ENCODE measurements at places on chromosomes 13 and 19.

GRCh38 chr19:23070353-23071146 is 46.3 kb upstream of the ZNF730 start:
- no peak overlapping the region for H3K4me3 ChIP-seq
- H3K4me1 ChIP-seq, result no peaks in the 10 kb centered on the region
- no peaks in the 10 kb centered on the region for H3K36me3 ChIP-seq
- no peak for DNase-seq
- H3K27ac ChIP-seq, result no peak overlapping the region

GRCh38 chr13:92994056-92994455 is 232.6 kb upstream of the GPC6 start:
- H3K4me3 ChIP-seq, result no peak overlapping the region
- no peak overlapping the region for H3K27ac ChIP-seq
- DNase-seq, result no peak
- peaks cover 5% of the 10 kb centered on the region for H3K4me1 ChIP-seq
- H3K27me3 ChIP-seq, result no peaks in the 10 kb centered on the region

GRCh38 chr13:71320452-71320851 is 546.6 kb downstream of the DACH1 start:
- no peak overlapping the region for H3K4me3 ChIP-seq
- H3K36me3 ChIP-seq, result no peaks in the 10 kb centered on the region
- DNase-seq, result no peak
- H3K27ac ChIP-seq, result no peak overlapping the region

DNA sequence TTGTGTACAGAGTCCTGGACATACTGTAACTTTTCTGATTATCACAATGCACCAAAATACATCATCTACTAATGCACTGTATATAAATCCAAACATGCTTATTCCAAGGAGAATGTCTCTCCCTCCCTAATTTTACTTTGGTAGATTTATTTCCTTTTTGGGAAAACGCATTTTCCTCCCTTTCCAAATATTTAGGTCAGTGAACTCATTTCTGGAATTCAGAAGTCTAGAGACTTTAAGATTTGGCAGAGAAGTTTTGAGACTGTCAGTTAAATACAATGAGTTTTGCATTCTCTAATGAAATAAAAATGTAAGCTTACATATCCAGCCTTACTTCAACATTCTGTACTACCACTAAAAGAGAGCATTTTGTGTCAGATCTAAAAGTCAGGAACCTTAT is 165.8 kb upstream of the EDNRB start:
- no peak overlapping the region for H3K4me3 ChIP-seq
- no peaks in the 10 kb centered on the region for H3K4me1 ChIP-seq
- DNase-seq, result no peak
- H3K27me3 ChIP-seq, result no peaks in the 10 kb centered on the region
- H3K27ac ChIP-seq, result no peak overlapping the region
- peaks cover 9% of the 10 kb centered on the region for H3K36me3 ChIP-seq

GRCh38 chr19:49106648-49107135 is 7.5 kb upstream of the LIN7B start:
- H3K27me3 ChIP-seq, result no peaks in the 10 kb centered on the region
- peak; percentile 72 for DNase-seq
- peak overlapping the region; percentile 5 for H3K27ac ChIP-seq

DNA sequence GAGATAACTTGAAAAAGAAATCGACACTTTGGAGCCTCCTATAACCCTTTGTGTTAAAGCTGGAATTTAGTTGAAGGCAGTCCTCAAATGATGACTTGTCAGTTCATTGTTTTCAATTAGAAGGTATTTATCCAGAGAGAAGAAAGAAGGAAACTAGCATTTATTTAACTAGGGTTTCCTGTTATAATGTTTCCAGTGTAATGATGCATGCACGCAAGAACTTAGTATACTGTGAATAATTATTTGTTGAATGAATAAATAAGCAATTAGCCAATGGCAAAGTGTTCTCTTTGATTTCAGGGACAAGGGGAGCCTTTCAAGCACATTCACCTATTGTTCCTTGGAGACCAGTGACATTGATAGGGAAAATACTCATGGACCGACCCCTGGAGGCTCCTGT is 307.4 kb downstream of the KLF5 start:
- no peaks in the 10 kb centered on the region for H3K36me3 ChIP-seq
- DNase-seq, result no peak
- no peak overlapping the region for H3K4me3 ChIP-seq

DNA sequence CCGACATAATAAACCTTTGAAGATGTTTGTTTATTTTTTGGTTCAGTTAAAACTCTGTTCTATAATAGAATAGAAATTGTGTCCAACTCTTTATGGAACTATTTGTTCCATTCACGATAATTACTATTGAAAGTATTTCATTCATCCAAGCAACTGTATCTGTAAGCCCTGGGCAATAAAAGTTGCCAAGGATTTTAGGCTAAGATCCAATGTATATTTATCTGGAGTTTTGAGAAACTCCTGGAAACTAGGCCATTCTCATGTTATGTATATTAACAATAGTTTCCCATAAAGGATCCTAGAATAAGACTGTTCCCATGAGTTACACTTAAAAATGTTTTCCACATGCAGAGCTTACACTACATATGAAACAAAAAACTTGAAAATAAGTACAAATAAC is 261.6 kb downstream of the SLITRK6 start:
- no peak for DNase-seq
- no peaks in the 10 kb centered on the region for H3K27me3 ChIP-seq
- H3K4me1 ChIP-seq, result peaks cover 7% of the 10 kb centered on the region

DNA sequence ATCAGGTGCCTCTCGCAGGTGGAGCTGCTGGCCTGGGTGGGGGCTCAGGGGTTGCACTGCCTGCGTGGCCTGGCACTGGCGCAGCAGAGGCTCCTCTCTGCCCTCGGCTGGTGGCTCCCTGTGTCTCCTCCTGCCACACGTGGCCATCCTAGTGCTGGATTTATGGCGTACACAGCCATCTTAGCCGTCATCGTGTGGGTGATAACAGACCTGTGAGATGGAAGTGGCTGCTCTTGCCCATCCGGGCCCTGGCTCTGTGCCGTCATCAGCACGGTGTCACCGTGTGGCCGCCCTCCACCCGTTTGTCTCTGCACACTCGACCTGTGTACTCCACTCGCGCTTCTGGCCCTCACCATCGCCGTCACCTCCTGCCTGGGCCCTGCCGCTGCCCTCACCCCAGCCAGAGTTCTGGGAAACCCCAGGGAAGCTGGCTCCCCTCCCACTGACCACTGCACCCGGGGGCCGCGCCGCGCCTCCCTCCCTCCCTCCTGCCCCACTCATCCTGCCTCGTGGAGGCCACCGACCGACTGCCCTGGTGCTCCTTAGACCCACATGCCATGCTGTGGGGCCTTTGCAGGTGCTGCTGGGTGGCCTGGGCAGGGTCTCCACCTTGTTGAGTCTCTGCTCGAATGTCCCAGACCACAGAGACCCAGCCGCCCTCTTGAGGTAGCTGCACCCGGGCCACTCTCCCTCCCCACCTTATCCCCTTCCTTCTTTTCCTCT is 29.5 kb downstream of the TMEM255B start:
- H3K4me1 ChIP-seq, result no peaks in the 10 kb centered on the region
- H3K27ac ChIP-seq, result no peak overlapping the region
- H3K4me3 ChIP-seq, result no peak overlapping the region

- H3K4me3 ChIP-seq, result no peak overlapping the region
- no peak overlapping the region for H3K27ac ChIP-seq
- peaks cover 53% of the 10 kb centered on the region for H3K36me3 ChIP-seq
- DNase-seq, result no peak
- H3K27me3 ChIP-seq, result no peaks in the 10 kb centered on the region
Observed at GRCh38 chr19:46381756-46382345, 31.5 kb downstream of the CCDC8 start.

- no peaks in the 10 kb centered on the region for H3K4me1 ChIP-seq
- H3K4me3 ChIP-seq, result no peak overlapping the region
- H3K27ac ChIP-seq, result no peak overlapping the region
Observed at GRCh38 chr13:70835371-70835770, 727.1 kb upstream of the KLHL1 start.

DNA sequence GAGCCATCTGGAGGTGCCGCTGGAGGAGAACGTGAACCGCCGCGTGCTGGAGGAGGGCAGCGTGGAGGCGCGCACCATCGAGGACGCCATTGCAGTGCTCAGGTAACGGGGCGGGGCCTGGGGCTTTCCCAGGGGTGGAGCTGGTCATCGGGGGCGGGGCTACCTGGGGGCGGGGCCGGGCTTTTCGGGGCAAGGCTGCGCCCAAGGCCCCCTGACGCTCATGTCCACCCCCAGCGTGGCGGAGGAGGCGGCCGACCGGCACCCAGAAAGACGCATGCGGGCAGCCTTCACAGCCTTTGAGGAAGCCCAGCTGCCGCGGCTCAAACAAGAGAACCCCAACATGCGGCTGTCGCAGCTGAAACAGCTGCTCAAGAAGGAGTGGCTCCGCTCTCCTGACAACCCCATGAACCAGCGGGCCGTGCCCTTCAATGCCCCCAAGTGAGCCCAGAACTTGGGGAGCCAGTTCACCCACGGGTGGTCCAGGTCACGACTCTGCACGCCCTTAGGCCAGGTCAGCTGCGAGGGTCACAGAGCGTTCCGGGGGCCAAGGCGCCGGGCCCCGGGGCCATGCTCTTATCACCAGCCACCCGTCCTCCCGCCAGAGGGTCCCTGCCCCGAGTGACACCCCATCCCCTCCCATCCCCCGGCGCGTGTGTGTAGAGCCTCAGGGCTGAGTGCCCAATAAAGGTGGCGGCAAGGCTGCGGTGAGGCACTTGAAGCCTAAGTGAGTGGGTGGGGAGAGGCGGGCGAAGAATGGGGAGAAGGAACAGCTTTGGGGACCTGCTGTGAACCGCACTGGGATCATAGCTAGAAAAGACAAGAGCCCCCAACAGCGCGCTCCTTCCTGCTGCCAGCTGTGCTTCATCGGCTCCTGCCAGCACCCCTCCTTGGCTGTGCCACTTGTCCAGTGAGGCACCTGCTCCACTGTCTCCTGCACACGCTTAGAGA is 10.7 kb downstream of the CCDC124 start:
- no peak for DNase-seq
- no peaks in the 10 kb centered on the region for H3K27me3 ChIP-seq
- H3K4me3 ChIP-seq, result no peak overlapping the region
- peaks cover 6% of the 10 kb centered on the region for H3K4me1 ChIP-seq
- no peaks in the 10 kb centered on the region for H3K36me3 ChIP-seq
- H3K27ac ChIP-seq, result no peak overlapping the region

GRCh38 chr19:54473892-54474372 is 836 bp upstream of the CDC42EP5 start:
- peaks cover 44% of the 10 kb centered on the region for H3K4me1 ChIP-seq
- H3K36me3 ChIP-seq, result peaks cover 7% of the 10 kb centered on the region
- peaks cover 7% of the 10 kb centered on the region for H3K27me3 ChIP-seq
- peak overlapping the region; percentile 93 for H3K27ac ChIP-seq

GRCh38 chr13:113224486-113224885 is 15.1 kb downstream of the CUL4A start:
- DNase-seq, result no peak
- H3K27ac ChIP-seq, result peak overlapping the region; percentile 60
- H3K4me1 ChIP-seq, result peaks cover 8% of the 10 kb centered on the region
- no peak overlapping the region for H3K4me3 ChIP-seq

- no peaks in the 10 kb centered on the region for H3K36me3 ChIP-seq
- DNase-seq, result no peak
- peak overlapping the region; percentile 24 for H3K27ac ChIP-seq
- peaks cover 4% of the 10 kb centered on the region for H3K27me3 ChIP-seq
- no peak overlapping the region for H3K4me3 ChIP-seq
Observed at GRCh38 chr13:50593207-50593606, 250.3 kb downstream of the DLEU7 start.

DNA sequence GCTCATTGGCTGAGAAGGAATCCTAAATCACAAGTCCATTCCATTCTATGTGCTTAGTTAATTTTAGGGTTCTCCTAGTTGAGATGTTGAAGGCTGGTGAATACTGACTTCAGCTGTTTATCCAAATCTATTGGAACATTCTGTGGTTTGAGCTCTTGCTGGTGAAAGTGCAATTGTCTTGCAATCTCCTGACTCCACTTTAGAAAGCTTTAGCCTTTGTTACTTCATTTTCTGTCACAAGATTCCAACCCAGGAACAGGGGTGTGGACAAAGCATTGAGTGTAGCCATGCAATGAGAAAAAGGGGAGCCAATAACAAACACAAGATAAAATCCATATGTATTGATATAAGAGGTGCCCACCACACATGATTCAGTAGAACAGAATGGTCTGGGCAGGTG is 15.0 kb downstream of the CEACAM21 start:
- DNase-seq, result no peak
- no peak overlapping the region for H3K27ac ChIP-seq
- no peaks in the 10 kb centered on the region for H3K4me1 ChIP-seq
- H3K36me3 ChIP-seq, result no peaks in the 10 kb centered on the region
- H3K27me3 ChIP-seq, result no peaks in the 10 kb centered on the region

- H3K27me3 ChIP-seq, result no peaks in the 10 kb centered on the region
- no peak overlapping the region for H3K27ac ChIP-seq
- H3K4me3 ChIP-seq, result no peak overlapping the region
- H3K36me3 ChIP-seq, result peaks cover 10% of the 10 kb centered on the region
Observed at GRCh38 chr13:25806264-25806974, 245.4 kb downstream of the SHISA2 start.

GRCh38 chr19:2083174-2083854 is 12.8 kb downstream of the MOB3A start:
- peaks cover 6% of the 10 kb centered on the region for H3K36me3 ChIP-seq
- no peak for DNase-seq
- H3K27me3 ChIP-seq, result no peaks in the 10 kb centered on the region
- no peak overlapping the region for H3K4me3 ChIP-seq

- no peak overlapping the region for H3K4me3 ChIP-seq
- no peak overlapping the region for H3K27ac ChIP-seq
- H3K4me1 ChIP-seq, result no peaks in the 10 kb centered on the region
- H3K36me3 ChIP-seq, result peaks cover 37% of the 10 kb centered on the region
Observed at GRCh38 chr19:23776507-23777205, 18.0 kb upstream of the ZNF681 start.

- H3K4me1 ChIP-seq, result peaks cover 22% of the 10 kb centered on the region
- peak overlapping the region; percentile 37 for H3K27ac ChIP-seq
- peaks cover 11% of the 10 kb centered on the region for H3K36me3 ChIP-seq
- H3K4me3 ChIP-seq, result no peak overlapping the region
- no peak for DNase-seq
Observed at GRCh38 chr19:47720669-47721422, 7.6 kb downstream of the EHD2 start.

DNA sequence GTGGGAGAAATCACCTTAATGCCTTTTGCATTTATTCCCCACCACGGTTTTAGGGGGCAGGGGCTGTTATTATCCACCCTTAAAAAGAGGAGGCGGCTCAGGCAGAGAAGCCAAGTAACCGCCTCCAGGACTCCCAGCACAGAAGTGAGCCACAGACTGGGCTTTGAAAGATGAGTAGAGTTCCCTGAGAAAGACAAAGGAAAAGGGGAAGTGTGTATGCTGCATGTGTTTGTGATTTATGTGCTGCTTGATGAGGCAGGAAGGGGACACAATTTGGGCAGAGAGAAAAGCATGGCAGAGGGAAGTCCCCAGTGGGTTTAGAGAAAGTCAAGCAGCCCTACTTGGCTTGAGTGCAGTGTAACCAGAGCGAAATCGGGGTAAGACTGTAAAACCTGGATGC is 85.0 kb downstream of the DOCK9 start:
- DNase-seq, result no peak
- H3K27me3 ChIP-seq, result no peaks in the 10 kb centered on the region
- H3K36me3 ChIP-seq, result no peaks in the 10 kb centered on the region
- no peak overlapping the region for H3K4me3 ChIP-seq

GRCh38 chr19:50331994-50332243 is 2.7 kb upstream of the KCNC3 start:
- no peak for DNase-seq
- H3K4me1 ChIP-seq, result peaks cover 42% of the 10 kb centered on the region
- H3K36me3 ChIP-seq, result peaks cover 4% of the 10 kb centered on the region
- H3K4me3 ChIP-seq, result peak overlapping the region; percentile 80

Data from mesothelial cell of epicardium (in vitro differentiated cells).